ENCODE measurements at places on chromosomes 13 and 19.

DNA sequence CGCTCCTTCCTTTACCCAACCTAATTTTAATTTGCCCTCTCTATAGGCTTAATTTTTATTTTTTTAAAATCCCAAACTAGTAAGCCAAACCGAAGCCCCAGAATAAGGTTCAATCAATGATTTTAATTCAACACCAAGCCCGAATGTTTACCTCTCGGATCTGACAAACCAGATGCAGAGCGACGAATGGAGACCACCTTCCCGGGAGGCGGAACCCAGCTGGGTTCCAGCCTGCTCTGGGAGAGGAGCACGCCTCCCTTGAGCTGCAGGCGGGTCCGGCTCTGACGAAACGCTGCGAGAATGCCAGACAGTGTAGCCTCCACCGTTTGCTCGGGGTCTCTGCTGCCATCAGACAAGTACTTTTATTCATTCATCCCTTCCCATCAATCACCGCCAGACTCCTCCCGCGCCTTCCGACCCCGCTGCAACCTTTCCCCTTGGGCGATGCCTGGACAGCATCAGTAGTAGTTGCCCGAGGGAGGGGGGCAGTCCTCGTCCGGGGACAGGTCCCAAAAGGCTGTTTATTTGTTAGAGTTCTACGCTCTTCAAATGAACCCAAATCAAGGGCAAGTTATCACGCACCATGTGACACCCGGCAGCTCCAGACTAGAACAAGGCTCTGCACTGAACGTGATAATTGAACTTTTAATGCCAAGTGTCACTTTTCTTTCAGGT lies 752 bp upstream of the EDNRB start:
- no peak for DNase-seq

- no peak for DNase-seq
Measured at GRCh38 chr13:83883061-83883523, 818 bp upstream of the SLITRK1 start.

DNA sequence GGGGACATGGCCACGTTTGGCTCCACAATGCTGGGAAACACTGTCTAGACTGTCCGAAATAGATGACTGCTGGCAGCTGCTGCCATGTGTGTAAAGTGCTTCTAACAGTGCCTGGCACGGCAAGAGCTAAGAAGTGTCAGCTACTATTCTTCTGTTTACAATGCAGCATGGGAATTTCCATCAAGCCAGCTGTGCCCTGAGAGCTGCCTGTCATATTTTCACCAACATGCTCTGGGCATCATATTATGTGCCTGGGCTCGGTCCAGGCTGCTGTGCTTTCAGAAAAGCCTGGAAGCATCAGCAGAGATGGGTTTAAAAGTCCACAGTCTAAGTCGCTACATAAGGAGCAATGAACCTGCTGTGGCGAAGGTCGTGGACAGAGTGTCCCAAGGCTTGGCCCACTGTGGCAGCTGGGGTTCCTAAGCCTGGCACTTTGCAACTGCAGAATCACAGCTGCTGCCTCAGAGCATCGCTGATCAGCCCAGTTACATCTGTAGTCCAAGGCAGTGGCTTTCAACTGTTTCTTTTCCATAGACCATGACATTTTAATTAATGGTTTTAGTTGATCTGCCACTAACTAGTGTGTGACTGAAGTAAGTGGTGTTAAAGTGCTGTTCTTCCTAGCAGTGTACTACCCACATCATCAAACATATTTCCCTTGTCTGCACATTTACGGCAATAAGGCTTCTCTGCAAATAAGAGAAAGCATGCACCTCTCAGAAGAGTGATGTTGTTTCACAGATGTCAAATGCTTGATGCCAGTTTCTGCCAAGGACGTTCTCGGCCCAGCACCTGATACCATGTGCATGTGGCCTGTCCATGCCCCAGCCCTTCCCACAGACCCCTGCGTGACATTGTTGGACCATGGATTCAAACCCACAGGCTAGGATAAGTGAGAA lies 95.7 kb upstream of the C1QTNF9B start:
- DNase-seq = no peak

- no peak for DNase-seq
Measured at GRCh38 chr19:41699231-41699967, 9.0 kb upstream of the CEACAM5 start.

- DNase-seq = no peak
Measured at GRCh38 chr13:110463871-110464510, 97.5 kb downstream of the RAB20 start.

DNA sequence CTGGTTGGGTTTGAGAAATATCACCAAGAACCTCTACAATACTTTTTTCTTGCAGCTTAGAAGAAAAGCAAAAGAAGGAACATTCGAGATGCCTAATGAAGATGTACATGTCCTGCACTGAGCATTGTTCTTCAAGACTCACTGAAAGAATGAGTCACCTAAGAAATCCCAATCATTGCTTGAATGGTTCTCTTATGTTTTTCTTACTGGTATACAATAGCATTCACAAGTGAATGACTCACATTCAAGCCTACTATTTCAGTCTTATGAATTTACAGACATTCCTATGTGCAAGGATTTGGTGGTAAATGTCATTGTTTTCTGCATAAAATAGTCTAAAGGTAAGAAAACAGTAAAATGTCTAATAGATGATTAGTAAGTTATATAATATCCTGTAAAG lies 594.6 kb downstream of the PCDH9 start:
- peak; percentile 48 for DNase-seq

DNA sequence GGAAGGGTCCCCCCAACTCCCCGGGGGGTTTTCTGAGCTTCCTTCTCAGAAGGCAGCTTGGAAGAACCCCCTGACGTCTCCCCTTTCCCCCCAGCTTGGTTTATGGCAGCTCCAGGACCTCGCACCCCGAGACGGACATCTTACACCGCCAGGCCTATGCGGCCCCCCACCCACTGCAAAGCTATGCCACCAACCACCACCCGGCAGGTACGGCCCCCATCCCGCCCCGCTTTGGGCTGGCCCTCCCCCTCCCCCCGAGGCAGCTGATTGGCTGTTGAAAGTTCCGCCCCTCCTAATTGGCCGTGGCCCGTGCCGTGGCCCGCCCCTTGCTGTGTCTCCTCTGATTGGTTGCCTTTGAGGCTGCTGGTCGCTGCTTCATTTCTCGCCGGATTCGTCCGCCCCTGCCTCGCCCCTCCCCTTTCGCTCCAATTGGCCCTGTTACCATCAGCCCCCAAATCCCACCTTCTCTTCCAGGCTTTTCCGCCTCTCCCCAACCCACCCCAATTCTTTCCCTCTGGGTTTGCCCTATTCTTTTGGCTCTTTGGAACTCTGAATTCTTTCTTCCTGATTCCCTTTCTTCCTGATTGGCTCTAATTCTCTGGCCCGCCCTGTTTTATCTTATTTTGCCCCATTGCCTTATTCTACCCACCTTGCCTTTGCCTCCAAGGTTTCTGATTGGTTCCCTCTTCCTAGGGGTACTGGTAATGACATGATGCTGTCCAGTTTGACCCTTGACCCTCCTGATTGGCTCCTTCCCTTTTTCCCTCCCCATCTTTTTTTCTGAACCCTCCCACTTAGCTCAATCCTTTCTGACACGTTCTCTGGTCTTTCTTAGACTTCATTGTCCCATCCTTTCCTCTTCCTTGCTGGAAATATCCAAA lies 2.5 kb downstream of the PRR12 start:
- peak; percentile 51 for DNase-seq

DNA sequence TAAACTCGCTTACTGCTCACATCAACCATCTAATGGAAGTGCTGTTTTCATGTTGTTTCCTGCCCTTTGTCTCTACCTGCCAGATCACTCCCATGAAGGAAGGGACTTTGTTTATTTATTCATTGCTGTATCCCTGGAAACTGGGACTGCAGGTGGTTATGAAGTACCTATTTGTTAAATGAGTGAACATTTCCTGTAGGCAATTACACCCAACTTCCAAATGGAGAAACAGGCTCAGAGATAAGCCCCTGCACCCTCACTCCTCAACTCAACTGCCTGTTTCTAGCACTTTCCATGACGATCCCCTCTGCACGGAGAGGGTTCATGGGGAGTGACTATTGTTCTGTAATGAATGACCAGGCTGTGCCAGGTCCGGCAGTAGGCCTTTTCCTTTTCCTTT lies 1.9 kb upstream of the SELENOW start:
- DNase-seq = no peak

DNA sequence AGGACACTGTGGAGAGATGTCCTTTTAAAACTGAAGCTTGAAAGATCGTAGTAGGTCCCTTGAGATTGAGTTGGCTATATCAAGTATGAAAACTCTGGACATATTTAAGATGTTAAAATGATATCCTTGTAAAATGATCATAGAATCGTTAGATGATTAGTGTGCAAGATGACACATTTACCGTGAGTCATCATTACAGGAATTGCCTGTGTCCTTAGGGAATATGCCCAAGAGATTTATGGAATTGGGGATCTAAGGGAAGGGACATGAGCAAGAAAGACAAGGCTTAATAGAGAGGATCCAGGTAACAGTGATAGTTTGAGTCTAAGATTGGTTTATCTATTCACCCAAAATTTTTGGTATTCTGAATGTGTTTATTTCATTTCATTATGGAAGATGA lies 233.7 kb downstream of the GPC5 start:
- DNase-seq = no peak

- no peak for DNase-seq
Measured at GRCh38 chr13:33662392-33662791, 155.6 kb upstream of the RFC3 start.

GRCh38 chr19:16365300-16365996 lies 40.8 kb downstream of the KLF2 start:
- DNase-seq = no peak

- DNase-seq = peak; percentile 24
Measured at GRCh38 chr19:42846597-42846996, 32.9 kb downstream of the PSG1 start.

- DNase-seq = no peak
Measured at GRCh38 chr13:46893798-46894560, 2.9 kb downstream of the HTR2A start.

DNA sequence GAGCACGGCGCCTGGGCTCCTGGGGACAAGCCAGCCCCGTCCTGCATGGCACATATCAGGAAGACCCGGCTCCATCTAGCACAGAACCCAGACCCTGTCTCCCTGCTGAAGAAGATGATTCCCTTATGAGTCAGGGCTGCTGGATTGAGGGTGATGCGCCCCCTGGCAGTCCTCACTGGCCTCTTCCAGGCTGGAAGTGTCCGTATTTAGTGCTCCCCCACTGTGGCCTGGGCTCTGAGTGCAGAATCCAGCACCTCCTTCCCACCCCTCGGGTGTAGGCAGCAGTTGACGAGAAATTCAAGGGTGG lies 14.9 kb downstream of the COMP start:
- no peak for DNase-seq

GRCh38 chr19:1450735-1451731 lies 1.1 kb downstream of the APC2 start:
- no peak for DNase-seq

DNA sequence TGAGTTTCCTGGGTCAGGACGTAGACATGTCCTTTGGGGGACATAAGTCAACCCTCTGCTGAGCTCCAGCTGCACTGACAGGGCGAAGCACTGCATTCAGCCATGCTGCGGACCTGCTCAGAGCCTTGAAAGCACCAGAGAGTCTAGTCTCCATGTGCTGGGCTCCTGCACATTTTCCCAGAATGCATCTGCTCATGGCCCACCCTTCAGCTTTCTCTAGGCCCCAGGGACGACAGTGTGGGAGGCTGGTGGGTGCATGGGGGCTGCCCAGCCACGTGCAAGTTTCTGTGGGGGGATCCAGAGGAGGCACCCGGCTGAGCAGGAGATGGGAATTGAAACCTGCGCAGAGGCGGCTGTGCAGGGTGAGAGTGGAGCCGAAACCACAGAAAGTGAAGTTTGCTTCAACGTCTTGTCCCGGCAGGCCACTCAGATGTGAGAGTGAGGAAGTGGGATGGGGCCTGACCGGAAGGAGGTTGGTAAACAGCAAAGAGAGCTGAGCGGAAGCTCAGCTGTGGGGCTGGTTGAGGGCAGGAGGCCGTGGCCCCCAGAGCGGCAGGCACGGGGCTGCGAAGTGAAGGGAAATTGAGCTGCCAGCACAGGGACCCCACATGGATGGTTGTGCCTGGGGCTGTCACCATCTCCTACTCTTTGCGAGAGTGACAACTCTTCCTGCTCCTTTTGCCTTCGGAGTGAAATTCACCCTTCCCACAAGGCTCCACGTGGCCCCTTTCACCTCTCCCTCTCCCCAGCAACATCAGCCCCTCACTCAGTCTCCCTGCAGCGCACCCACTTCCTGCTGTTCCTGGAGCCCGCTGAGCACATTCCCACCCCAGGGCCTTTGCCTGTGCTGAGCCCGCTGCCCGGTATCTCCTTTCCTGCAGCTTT lies 11.8 kb downstream of the PGLS start:
- DNase-seq = no peak

GRCh38 chr19:37691881-37692504 lies 27.6 kb downstream of the ZNF607 start:
- DNase-seq = peak; percentile 33

DNA sequence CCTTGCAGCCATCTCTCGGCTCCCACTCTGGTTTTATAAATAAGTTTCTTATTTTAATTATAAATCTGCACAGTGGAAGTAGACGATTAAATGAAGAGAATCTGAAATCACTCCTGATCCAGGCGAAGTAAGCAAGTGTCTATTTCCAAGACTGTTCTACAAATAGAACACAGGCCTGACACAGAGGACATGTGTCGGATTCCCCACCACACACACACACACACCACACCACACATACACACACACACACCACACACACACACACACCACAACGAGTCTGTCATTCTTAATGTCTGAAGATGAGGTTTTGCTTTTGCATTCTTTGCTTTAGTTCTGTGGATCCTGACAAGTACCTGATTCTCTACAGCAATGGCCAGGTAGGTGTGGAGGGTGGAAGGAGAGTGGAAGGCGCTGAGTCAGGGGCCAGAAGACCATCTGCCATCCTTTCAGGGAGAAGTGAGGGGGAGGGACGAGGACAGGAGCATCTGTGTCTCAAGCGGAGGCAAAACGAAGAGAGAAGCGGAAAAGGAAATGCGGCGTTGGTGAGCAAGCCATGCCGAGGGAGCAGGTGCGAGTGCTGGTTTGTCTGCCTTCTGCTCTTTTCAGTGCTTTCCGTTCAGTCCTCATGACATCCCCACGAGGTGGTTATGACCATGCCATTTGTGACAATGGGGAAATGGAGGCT lies 110.2 kb downstream of the TEX26 start:
- DNase-seq = no peak

- no peak for DNase-seq
Measured at GRCh38 chr13:41708713-41709112, 251.4 kb downstream of the RGCC start.

- DNase-seq = no peak
Measured at GRCh38 chr19:55490478-55491432, 2.5 kb downstream of the SSC5D start.

DNA sequence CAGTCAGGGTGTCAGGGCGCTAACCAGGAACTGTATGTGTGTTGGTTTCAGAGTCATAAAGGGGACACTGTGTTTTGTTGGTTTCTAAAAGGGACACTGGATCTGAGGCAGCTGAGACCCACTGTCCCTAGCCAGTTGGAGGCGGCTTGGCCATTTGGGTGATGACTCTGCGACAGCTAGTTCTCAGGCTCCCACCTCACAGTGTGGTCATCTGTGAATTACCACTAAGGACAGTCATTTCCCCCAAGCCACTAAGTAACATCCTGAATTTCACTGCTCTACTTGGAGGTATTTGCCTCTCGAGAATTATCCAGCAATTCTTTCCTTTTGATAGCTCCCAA lies 51.5 kb downstream of the EPS15L1 start:
- DNase-seq = no peak

GRCh38 chr19:29634002-29634401 lies 27.9 kb downstream of the POP4 start:
- DNase-seq = no peak

All from BJ (cell line).